Activated T-helper 1 cell treated with Interleukin-2 at 50 U/mL for 16 hours (primary cell): ENCODE measurements at places on chromosomes 2 and 18.
A peak's percentile ranks its signal among the peaks of the same experiment; 100 is the strongest.

DNA sequence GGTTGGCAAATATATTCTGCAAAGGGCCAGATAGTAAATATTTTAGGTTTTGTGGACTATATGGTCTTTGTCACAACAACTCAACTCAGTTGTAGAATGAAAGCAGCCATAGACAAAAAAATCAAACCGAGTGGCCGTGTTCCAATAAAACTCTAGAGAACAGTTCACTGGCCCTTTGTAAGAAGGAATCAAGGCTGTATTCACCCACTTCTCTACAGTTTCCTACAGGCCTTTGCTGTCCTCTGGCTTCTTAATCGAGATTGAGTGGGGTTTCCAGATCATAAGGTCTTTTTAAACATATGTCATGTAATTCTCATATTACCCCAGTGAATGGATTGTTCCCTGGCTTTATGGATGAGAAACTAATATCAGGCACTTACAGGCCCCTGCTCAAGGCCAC is 448.9 kb upstream of the ETAA1 start:
- DNase-seq: no peak

DNA sequence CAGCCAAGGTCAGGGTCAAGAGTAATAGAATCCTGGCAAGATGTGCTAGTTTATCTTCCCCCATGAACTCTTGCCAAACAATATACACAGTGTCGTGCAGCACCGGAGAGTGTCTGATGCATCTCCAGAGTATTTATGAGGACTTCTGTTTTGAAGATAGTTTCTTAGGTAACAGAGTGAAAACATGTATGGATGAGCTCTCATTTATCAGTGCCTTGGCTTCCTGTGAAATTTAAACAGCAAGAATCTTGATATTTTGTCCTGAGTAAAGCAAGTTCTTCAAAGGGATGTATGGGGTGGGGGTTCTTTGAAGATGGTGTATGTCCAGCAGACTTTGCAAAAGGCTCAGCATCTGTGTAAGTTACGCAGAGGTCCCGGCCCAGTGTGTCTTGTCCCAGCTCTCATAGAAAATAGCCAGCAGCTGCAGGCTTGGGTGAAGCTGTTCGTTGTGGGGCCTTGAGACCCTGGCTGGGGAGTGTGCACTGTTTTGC is 361.0 kb upstream of the NT5C1B start:
- no peak for DNase-seq

DNA sequence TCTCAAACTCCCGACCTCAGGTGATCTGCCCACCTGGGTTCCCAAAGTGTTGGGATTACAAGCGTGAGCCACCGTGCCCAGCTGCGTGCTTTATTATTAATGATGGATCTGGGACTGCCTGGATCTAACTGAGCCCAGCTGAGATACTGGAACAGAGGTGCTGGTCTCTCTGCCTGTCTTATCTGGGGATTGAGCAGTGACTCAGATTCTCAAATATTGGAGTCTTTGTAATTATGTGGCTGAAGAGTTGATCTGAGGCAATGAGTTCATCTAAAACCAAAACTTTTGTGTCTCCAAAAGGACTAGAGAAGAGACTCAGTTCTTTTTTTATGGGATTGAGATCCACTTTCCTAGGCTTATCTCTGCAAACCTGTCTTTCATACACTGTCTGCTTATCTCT is 16.3 kb downstream of the PLEKHB2 start:
- no peak for DNase-seq

- DNase-seq: peak; percentile 80
These were observed 21.0 kb downstream of the INPP4A start for GRCh38 chr2:98465456-98466226.

DNA sequence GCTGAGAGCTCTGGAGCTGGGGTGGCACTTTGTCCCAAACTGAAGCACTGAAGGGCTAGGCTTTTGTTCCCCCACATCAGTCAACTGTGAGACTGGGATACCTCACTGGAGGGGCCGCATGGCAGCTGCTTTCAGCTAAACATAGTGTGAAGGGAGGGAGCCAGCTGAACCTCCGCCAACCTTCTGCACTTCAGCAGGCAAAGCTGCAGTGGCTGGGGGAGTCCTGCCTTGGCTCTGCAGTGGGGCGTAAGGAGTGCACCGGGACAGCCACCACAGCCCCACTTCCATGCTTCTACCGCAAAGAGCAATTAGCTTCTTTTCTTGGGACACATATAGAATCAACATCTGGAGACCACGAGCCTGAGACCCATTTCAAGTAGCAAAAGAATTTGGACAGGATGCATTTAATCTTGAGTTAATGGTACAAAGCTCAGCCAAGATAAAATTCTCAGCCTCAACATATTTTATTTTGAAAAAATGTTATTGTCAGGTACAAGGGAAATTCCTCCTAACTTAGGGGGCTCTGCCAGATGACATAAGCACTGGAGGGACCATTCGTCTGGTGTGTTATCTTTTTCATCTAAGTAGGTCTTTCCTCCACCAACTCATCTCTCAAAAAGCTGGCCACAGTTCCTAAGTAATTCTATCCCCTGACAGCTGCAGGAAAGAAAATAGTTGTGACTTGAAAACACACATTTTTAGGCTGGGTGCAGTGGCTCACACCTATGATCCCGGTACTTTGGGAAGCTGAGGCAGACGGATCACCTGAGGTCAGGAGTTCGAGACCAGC is 25.6 kb upstream of the MYCN start:
- DNase-seq: no peak

- DNase-seq: no peak
These were observed 19.9 kb upstream of the IL1RL1 start for GRCh38 chr2:102291319-102292075.

- DNase-seq: no peak
These were observed 92.3 kb upstream of the SMAD2 start for GRCh38 chr18:48022531-48023329.

DNA sequence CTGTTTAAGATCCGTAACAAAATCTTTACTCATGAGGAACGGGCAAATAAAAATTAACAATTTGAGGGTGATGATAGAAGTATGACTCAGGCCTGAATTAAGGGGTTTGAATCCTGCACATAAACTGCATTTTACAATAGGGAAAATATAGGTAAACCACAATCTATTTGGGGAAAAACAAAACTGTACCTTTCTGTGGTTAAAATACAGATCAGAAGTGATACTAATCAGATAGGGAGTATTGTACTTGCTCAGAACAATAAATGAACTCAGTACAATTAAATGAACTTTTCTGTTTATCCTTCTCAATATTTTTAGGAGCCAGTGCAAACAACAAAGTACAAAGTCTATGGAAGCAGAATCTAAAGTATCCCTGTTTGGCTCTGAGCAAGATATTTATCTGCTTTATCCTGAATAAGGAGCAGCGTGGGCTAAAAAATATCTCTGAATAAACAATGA is 287.3 kb downstream of the ZNF385B start:
- DNase-seq: no peak

GRCh38 chr2:2226326-2226725 is 104.7 kb downstream of the MYT1L start:
- no peak for DNase-seq

DNA sequence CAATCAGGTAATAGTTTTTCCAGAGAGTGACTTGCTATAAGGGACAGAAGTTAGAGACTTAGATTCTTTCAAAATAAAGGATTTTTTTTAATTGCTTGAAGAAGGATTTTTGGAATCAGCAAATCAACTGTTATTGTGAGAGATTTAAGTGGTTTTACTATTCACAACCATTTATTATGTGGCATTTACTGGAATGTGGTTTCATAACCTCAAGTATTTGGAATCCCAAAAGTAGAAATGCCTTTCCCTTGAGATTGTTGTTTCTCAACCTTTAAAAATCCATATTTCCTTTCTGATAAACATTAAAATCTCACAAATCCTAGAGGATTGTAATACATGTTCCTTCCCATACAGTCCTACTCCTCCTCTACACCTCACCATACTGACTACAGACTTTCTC is 5.0 kb downstream of the TANK start:
- DNase-seq: no peak

GRCh38 chr2:28801726-28802125 is 8.9 kb upstream of the SPDYA start:
- DNase-seq: no peak

- DNase-seq: no peak
These were observed 12.8 kb downstream of the NOSTRIN start for GRCh38 chr2:168814939-168815907.

GRCh38 chr2:189312211-189312610 is 129.1 kb upstream of the WDR75 start:
- DNase-seq: no peak

DNA sequence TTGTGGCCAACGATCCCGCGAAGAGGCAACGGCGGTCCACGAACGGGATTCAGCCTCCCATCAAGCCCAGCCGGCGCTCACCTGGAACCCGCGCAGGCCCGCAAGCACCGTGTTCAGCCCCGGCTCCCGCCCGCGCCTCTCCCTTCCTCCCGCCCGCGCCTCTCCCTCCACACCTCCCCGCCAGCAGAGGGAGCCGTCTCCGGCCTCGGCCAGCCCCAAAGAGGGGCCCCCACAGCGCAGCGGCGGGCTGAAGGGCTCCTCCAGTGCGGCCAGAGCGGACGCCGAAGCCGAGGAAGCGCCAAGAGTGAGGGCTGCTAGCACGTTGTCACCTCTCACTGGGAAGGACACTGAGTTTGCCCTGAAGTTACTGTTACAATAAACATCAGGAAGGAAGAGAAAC is 55.3 kb upstream of the LAPTM4A start:
- no peak for DNase-seq

- DNase-seq: no peak
These were observed 1.3 kb downstream of the NETO1 start for GRCh38 chr18:72866442-72866900.

DNA sequence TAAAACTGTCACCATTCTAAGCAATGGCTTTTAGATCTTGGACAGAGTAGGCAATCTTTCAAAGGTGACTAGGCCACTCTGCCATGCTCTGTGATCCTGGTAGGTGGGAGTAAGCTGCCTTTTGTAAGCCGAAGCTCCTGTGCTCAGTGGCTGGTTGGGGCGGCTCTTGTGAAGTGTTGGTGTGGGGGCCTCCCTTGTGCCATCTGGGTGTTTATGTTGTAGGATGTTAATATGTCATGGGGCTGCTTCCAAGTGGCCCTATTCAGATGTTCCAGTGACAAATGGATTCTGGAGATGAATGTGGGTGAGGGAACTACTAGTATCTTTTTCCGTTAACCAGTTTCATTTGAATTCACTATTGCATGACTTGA is 116.8 kb upstream of the SPRED2 start:
- no peak for DNase-seq

- DNase-seq: no peak
These were observed 97.7 kb upstream of the CAB39 start for GRCh38 chr2:230614913-230615332.

DNA sequence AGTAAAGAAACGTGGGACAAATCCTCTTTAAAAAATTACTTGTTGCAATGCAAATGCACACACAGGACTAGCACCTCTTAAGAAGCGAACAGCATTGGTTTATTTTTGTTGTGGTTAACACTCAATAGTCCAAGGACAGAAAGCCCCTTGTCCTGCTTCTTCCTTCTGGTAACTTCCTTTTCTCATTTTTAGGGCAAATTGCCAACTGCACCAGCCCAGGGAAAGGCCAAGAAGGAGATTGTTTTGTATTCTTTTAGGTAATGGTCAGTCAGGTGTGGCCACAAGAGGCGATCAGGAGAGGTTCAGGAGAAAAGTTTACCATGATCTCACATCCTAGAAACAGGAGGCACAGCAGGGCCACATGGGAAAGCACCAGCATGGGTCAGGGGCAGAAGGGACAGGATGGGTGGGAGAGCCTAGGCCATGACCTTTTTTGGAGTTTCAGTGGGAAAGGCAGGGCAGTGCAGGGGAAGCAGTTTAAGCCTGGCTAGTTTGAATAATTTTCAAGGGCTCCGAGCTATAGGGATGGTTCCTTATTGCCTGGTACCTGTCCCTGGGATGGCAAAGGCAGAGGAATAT is 73.0 kb downstream of the CHRNA1 start:
- DNase-seq: no peak

- no peak for DNase-seq
These were observed 1757.9 kb upstream of the LRRTM1 start for GRCh38 chr2:82062463-82062862.

GRCh38 chr2:200763422-200763821 is 48.3 kb upstream of the BZW1 start:
- DNase-seq: no peak

DNA sequence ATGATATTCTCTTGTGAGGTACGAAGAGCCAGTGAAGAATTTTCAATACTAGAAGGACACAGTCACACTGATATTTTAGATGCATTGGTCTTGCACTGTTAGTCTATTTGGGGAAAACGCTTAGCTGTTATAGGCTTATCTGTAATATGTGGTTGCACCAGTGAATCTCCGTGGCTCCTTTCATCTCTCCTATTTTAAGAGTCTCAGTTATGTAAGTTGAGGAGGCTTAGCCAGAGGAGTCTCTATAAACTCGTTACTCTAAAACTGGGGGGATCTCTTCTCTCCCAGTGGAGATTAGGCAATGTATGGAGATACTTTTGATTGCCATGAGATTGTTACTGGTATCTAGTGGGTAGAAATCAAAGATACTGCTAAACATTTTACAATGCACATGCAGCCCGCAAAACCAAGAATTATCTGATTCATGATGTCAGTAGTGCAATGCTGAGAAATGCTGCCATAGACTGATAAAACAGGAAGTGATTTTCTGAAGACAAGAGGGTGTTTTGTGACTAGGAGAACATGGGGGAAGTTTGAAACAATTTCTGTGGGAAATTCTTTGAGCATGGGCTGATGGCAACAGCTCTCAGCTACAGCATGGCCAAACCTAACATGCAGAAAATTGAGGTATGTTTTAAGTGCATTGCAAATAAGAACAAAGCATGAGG is 339.1 kb downstream of the SOX11 start:
- no peak for DNase-seq

- DNase-seq: no peak
These were observed 941 bp downstream of the SKOR2 start for GRCh38 chr18:47250391-47251046.

GRCh38 chr2:177822941-177823340 is 249.6 kb downstream of the PDE11A start:
- no peak for DNase-seq

- DNase-seq: no peak
These were observed 31.1 kb downstream of the ACSL3 start for GRCh38 chr2:222891890-222892289.

DNA sequence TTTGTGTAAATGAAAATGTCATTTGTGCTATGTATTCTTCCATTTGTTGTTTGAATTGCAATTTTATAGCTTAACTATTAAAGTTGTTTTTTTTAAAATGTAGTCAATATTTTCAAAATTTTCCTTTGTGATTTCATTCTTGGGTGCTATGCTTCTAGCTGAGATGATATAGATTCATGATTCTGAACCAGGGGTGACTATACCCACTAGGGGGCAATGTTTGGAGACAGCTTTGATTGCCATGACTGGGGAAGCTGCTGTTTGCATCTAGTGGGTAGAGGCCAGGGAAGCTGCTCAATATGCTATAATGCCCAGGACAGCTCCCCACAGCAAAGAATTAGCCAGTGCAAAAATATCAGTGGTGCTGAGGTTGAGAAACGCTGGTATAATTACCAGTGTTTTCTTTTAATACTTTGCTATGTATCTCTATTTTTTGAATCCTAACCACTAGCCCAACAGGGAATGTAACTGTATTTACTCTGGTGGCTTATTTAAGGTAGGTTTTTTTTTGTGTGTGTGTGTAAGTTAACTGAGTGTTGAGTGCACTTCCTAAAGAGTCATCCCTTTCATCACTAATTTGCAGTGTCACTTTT is 99.7 kb downstream of the MEP1B start:
- no peak for DNase-seq

GRCh38 chr2:69961496-69961895 is at the start of gene ASPRV1:
Gene ASPRV1 (minus strand): TSS chr2:69961631. CDS start chr2:69961436, 195 bp downstream.
- no peak for DNase-seq

- no peak for DNase-seq
These were observed 84.8 kb upstream of the BCL2L11 start for GRCh38 chr2:111035830-111036441.

- no peak for DNase-seq
These were observed 218.4 kb downstream of the GBX2 start for GRCh38 chr2:235949567-235950472.

- DNase-seq: no peak
These were observed 7.5 kb downstream of the RIOK3 start for GRCh38 chr18:23460285-23461273.
